ENCODE measurements at places on chromosomes 13 and 19. TPM values are rescaled to one million over a fixed set of nuclear protein-coding genes. Genes with fewer than 3 reads are reported as not detected.

- no peak for DNase-seq
Observed at GRCh38 chr13:44220948-44221347, 152.7 kb upstream of the SERP2 start.

DNA sequence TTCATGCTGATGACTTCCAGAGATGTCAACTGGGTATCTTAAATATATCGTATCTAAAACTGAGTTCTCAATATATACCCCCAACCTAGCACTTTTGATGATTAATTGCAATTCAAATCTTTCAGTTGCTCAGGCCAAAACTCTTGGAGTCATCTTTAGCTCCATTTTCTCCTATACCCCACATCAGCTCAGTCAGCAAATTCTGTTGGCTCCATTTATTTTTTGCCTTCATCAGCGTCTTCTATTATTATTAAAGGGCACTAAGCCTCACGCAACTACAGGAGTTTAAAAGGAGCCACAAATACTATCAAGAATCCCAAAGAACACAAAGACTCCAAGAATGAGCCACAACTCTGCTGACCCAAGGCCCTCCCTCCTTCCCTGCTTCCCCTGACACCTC lies 134.9 kb downstream of the KCTD12 start:
- no peak for DNase-seq

Gene ZNF616
- 18.0 TPM for polyA plus RNA-seq

DNA sequence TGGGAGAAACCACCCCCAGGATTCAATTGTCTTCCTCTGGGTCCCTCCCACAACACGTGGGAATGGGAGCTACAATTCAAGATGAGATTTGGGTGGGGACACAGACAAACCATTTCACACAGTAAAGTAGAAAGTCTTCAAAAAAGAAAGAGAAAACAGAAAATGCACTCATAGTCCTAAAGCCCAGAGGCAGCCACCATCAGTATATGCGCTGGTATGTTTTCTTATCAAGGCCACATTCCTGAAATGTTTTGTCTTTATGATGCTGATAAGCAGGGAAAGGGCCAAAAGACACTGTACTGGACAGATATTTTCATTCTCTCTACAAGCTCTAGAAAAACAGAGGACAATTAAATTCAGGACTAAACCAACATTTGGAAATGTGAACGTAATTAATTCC lies 375.8 kb upstream of the TSHZ3 start:
- DNase-seq: no peak

DNA sequence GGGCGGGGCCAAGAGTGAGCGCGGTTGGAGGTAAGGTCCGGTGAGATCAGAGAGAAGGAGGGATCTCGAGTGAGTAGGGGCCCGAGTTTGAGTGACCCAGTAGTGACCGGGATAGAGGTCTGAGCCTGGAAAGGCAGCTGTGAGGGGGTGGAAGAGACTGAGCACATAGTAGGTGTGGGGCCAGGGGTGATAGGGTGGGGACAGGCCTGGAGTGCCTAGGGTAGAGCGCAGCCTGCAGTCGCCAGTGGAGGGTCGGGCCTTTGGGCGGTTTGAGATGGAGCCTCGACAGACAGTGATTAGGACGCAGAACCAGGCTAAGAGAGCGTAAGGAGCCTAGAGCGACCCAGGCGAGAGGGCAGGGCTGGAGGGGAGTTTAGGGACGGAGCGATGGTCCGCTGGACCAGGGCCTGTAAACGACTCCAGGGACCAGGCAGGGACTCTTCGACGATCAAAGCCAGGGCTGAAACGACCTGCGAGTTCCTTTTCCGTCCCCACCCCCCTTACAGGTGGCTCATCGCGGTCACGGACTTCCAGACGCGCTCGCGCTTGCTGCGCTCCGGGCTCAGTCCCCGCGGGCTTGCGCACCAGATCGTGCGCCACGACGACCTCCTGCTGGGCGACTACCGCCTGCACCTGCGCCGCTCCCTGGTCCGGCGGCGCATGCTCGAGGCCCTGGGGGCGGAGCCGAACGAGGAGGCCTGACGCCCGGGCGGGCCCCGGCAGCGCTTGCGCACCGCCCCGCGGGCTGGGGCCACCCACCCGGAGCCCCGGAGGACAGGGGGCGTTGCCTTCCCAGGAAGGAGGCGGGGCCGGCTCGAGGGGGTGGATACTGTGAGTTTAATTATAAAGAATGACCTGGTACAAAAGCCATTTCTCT lies 9.4 kb downstream of the C19orf81 start:
- peak; percentile 90 for DNase-seq

DNA sequence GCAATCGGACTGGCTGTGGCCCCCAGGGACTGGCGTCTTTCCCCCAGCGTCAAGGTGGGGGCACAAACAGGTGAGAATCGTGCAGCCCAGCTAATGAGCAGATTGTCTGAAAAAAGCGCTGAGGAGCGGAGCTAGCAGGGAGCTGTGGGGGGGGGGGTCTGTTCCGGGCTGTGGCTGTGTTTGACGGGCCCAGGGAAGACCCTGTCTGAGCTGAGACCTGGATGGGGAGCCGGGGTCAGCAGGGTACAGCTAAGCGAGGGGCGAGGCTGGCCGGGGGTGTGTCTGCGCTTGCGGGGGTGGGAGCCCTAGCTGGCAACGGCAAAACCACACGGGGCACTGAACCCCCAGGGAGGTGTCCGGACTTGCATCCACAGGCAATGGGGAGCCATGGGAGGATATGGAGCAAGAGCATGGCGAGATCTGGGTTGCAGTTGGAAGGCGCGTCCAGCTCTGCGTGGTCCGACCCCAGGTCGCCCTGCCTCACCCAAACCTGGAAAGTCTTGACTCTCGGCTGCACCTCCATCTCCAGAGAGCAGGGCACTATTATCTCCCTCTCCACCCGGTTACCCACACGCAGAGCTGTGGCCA lies 4.6 kb downstream of the LINGO3 start:
- DNase-seq: no peak

DNA sequence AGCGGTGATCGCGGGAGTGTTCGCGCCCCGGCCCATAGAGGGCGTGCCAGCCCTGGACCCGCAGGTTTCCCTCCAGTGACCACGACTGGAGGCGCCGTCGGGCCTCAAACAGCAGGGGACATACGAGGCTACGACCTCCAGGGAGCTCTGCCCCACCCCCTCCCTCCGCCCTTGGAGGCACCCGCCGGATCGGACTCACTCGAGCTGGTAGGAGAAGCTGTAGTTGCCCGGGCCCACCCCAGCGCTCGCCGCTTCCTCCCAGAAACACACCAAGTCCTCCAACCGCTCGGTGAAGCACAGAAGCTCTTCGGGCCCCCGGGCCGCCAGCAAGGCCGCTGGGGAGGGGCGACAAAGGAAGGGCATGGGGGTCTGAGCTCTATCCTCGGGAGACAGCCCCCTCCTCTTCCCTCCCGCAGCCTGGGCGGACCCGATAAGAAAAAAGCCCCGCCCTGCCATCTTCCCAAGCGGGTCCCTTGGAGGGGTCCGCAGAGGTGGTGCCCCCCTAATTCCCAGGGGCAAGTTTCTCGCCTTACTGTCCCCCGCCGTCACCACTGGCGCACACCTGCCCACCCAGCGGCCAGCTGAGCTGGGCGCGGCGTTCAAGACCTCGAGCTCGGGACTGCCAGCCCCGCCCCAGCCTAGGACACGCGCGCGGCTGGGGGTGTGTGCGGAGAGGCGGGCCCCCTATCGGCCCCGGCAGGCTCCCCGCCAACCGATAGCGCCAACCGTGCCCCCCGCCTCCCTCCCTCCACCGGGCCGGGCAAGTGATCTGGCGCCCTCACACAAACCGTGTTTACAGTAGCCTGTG lies 1.0 kb downstream of the EPOR start:
- DNase-seq: no peak

DNA sequence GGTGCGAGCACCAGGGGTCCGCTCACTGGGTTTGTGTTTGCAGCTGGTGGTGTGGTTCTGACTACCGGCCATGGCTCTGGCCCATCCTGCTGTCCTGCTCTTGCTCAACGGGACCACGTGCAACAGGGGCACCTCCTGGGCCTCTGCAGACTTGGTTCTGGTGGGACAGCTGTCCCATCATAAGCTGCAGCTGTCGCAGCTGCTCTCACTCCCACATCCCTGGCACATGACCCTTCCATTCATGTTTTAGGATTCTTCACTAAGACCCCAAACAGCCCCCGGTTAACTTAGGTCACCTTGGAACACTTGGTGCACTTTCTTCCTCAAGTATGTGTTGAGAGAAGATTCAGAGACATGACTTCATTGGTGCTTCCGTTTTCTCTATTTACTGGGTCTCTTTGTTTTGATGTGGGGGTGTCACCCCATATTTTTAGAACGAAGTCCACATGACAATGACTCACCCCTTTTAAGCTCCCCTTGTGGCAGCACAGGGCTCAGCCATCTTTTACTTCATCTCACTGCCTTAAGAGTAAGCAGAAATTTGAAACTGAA lies 68.4 kb upstream of the ARHGEF7 start:
- no peak for DNase-seq

GRCh38 chr13:33340631-33341030 lies 55.1 kb upstream of the STARD13 start:
- DNase-seq: no peak

- DNase-seq: no peak
Observed at GRCh38 chr13:77979721-77980385, 61.2 kb upstream of the EDNRB start.

Gene ZNF709
- polyA plus RNA-seq: 6.1 TPM

Gene SLC25A41
- polyA plus RNA-seq: 2.4 TPM

DNA sequence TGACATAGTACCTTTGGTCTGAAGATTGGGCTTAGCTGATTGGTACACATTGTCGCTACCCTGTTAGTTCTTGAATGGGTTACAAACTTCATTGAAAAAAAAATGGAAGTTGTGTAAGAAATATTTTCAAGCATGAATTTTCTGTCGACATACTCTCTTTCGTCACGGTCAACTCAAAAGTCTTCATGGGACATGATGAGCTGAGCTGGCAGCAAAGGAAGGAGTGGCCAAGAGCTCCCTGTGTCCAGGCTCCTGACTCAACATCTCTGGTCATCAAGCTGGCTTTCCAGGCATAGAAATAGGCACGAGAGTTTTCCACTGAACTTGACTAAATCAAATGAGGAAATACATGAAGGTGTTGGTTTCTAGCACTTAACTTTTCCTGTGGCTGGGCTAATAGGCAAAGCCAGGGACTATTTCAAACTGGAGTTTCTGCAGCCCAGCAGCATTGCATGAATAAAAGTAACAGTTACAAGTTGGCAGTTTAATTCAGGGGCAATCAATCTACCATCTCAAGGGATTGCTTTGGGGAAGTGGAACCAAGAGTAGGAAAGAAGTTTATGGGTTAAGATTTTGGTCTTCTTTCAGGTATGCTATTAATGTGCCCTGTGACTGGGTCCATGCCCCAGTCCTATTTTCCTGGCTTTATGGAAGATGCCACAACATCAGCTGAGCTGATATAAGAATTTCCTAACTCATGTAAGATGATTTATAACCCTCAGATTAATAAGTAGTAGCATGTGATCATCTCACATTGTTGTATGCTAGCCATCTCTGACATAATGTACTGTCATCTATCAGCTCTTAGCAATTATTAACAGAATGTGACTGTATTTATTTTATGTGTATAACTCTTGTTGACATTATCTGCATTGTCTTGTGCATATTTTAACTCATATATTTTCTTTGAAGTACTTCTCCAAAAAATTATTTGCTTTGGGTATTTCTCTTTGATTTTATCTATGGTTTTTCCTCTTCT lies 385.8 kb downstream of the DLEU7 start:
- DNase-seq: no peak

DNA sequence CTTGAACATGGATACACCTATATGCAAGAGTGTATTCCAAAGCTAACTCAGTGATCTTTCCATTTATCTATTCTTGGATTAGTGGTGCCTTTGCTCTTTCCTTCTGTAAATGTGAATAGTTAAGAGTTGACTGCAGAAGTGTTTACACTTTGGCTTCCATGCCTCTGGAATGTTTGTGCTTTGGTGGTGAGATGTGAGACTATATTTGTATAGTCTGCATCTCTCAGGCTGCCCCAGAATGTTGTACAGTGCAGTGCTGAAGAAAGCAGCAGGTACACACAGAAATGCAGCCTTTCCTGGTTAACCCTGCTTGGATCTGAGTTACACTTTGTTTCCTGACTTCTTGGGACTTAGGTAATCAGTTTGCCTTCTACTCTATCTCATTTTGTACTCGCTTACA lies 90.2 kb downstream of the DNAJC15 start:
- no peak for DNase-seq

- peak; percentile 27 for DNase-seq
Observed at GRCh38 chr13:91722267-91722884, 324.0 kb downstream of the GPC5 start.

- no peak for DNase-seq
Observed at GRCh38 chr19:29965492-29965891, 23.5 kb downstream of the URI1 start.

- DNase-seq: no peak
Observed at GRCh38 chr19:16228637-16229321, 31.1 kb downstream of the AP1M1 start.

Gene MED26
- 6.7 TPM for polyA plus RNA-seq

- no peak for DNase-seq
Observed at GRCh38 chr13:26887594-26887993, 127.0 kb upstream of the GPR12 start.

Gene IFNL1
- not detected for polyA plus RNA-seq

GRCh38 chr13:46181377-46181839 lies 569 bp downstream of the LCP1 start:
- no peak for DNase-seq

DNA sequence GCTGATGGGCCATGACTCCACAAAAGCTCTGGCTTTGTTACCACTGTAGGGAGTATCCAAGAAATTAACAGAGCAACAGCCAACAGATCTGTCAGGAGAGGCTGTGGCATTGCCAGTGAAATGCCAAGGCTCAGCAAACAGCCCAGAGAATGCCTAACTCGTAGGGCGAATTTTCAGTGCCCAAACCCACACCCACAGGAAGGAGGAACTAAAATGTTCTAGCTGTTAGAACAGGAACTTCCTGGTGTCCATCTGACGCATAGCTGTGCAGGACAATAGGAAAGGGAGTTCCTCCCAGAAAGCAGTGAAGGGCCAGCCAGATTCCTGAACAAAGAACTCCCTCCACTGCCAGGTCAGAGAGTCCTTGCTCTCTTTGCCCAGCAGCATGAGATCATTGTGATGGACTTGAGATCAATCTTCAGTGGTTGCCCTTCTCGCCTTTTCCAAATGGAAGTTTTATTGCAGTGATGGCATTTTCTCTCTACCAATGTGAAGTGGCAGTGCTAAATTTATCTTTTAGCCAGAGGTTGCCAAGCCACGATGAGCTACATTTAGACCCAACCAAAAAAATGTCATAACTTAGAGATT lies 224.2 kb upstream of the STARD13 start:
- no peak for DNase-seq

Gene APOC4
- polyA plus RNA-seq: 0.35 TPM

Gene ATP7B
- 24.7 TPM for polyA plus RNA-seq

Gene CYP4F11
- 0.53 TPM for polyA plus RNA-seq

- peak; percentile 60 for DNase-seq
Observed at GRCh38 chr13:70108356-70109105, at the start of gene KLHL1. Gene KLHL1 (minus strand): TSS chr13:70108452. CDS start chr13:70107699, 753 bp downstream.

Gene PSG3
- polyA plus RNA-seq: 0.13 TPM

GRCh38 chr19:3479177-3479833 lies 1.0 kb downstream of the SMIM24 start:
- DNase-seq: no peak

- DNase-seq: no peak
Observed at GRCh38 chr13:70339738-70340137, 231.5 kb upstream of the KLHL1 start.

Gene ZNF283
- 22.3 TPM for polyA plus RNA-seq

- DNase-seq: no peak
Observed at GRCh38 chr19:35904311-35905068, 2.2 kb downstream of the HCST start.

Gene IFI30
- 12.6 TPM for polyA plus RNA-seq

- peak; percentile 45 for DNase-seq
Observed at GRCh38 chr13:104632736-104633135, 1566.5 kb upstream of the SLC10A2 start.
